Activated CD8-positive, alpha-beta T cell treated with anti-CD3 and anti-CD28 coated beads for 36 hours (primary cell): ENCODE measurements at places on chromosomes 4 and X. TPM values are rescaled to one million over a fixed set of nuclear protein-coding genes. Genes with fewer than 3 reads are reported as not detected.

The FAM149A gene
- 0.52 TPM for total RNA-seq

The C4orf33 gene
- total RNA-seq = 15.6 TPM

The PWWP3B gene
- total RNA-seq = not detected

The TMEM271 gene
- not detected for total RNA-seq

The CDX4 gene
- not detected for total RNA-seq

The SSX4B gene
- total RNA-seq = not detected

DNA sequence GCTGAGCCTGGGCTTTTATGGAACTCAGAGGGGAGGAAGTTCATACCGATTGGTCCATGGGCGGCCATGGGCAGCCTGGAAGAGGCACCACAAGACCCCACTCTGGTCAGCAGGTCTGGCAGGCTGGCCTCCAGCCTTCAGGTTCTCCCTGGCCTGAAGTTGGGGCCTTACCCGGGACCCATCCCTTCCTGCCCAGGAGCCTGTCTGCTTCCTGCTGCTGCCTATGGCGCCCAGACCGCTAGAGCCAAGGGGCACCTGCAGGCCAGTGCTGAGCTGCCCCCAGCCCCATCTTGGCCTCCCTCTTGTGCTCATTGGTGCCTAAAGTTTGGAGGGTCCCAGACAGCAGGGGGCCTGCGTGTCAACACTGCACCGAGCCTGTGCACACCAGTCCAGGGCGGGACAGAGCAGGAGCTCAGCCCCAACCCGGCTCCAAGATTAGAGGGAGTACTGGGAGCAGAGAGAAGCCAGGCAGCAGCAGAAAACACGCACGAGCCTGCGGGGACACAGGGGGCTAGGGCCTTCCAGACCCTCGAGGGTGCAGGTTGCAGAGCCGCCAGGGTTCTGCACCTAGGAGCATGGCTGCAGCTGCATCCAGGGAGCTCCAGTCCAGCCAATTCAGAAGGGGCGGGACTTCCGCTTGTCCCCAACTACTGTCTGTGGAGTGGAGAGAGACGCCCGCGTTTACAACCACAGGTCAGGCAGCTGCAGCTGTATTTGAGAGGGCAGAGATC, 30.7 kb upstream of the ZNF280C start:
- no peaks in the 10 kb centered on the region for H3K36me3 ChIP-seq
- DNase-seq = no peak
- H3K27ac ChIP-seq = no peak overlapping the region
- H3K4me1 ChIP-seq = no peaks in the 10 kb centered on the region
- no peak overlapping the region for H3K4me3 ChIP-seq
- no peaks in the 10 kb centered on the region for H3K27me3 ChIP-seq

DNA sequence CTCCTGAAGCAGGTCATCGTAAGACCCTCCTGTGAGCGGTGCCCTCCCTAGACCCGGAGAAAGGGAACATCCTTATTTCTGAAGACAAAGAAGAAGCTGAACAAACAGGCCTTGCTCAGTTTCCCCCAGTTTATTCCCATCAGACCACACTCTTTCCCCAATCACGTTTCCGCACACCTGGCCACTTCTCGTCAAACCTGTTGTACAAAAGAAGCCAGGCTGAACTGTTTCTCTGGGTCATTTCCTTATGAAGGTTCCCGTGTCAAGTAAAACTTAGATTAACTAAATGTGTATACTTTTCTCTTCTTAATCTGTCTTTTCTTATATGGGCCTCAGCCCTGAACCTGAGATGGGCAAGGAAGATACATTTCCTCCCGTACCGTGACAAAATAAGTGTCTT, 111.6 kb upstream of the ENPP6 start:
- no peaks in the 10 kb centered on the region for H3K36me3 ChIP-seq
- no peaks in the 10 kb centered on the region for H3K27me3 ChIP-seq

DNA sequence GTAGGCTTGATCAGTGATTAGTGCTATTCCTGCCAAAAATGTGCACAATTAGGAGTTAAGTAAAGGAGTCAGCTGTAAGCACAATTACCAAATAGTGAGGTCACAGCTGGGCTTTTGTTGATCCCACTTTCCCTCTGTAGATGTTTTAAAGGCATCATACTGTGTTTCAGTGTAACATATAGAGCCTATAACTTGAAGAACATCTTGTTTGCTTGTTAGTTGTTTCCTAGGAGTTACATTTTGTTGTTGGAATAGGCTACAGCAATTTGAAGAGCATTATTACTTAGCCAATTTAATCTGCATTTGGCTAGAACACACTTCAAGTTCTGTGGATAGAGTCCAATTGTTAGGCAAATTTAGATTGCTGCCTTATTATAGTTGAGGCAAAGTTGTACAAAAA, 210.7 kb upstream of the MAD2L1 start:
- no peaks in the 10 kb centered on the region for H3K4me1 ChIP-seq
- peaks cover 5% of the 10 kb centered on the region for H3K27me3 ChIP-seq
- no peak overlapping the region for H3K27ac ChIP-seq
- H3K4me3 ChIP-seq = no peak overlapping the region
- H3K36me3 ChIP-seq = no peaks in the 10 kb centered on the region

DNA sequence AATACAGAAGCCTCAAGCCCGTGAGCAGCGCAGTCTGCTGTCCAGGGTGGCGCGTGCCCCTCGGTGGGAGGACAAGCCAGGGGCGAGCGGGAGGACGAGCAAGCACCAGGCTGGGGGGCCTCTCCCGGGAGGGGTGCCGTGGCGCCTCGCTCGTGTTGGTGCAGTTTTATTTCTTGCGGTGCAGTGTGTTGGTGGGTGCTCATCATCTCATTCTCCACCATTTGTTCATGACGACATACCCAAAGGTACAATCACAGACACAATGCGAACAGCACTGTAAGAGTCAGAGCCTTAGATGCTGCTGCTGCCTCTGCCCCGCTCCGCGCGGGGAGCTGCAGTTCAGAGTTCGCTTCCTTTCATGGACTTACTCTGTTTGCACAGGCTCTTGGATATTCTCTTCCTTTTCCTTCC, 30.3 kb downstream of the RGS12 start:
- no peaks in the 10 kb centered on the region for H3K4me1 ChIP-seq
- no peak overlapping the region for H3K4me3 ChIP-seq
- no peak for DNase-seq
- no peak overlapping the region for H3K27ac ChIP-seq

GRCh38 chr4:183738081-183738673, 79.1 kb downstream of the TRAPPC11 start:
- no peak overlapping the region for H3K27ac ChIP-seq
- no peak for DNase-seq
- H3K4me3 ChIP-seq = no peak overlapping the region
- H3K36me3 ChIP-seq = no peaks in the 10 kb centered on the region

DNA sequence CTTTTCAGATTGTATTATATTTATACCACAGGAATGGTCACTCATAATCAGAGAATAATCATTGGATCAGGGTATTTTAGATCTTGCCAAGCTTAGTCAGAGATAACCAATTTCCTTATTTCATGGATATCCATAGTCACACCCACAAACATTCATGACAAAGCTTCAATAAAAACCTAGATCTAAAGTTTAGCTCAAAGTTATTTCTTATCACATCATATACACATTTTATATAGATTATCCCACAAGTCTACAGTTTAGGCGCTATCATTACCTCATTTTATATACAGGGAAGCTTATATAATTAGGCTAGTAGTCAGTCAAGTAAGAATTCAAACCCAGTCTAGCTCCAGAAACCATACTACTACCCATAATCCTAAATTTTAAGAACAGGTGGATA, 82.3 kb downstream of the SLC10A7 start:
- no peaks in the 10 kb centered on the region for H3K27me3 ChIP-seq
- H3K27ac ChIP-seq = no peak overlapping the region
- peaks cover 1% of the 10 kb centered on the region for H3K36me3 ChIP-seq
- DNase-seq = no peak
- H3K4me3 ChIP-seq = no peak overlapping the region

- H3K27ac ChIP-seq = no peak overlapping the region
- H3K4me3 ChIP-seq = no peak overlapping the region
- no peaks in the 10 kb centered on the region for H3K36me3 ChIP-seq
- DNase-seq = no peak
- H3K4me1 ChIP-seq = no peaks in the 10 kb centered on the region
- no peaks in the 10 kb centered on the region for H3K27me3 ChIP-seq
Measured at GRCh38 chr4:61740886-61741285, 540.8 kb downstream of the ADGRL3 start.

- H3K4me3 ChIP-seq = no peak overlapping the region
- no peaks in the 10 kb centered on the region for H3K4me1 ChIP-seq
- no peak overlapping the region for H3K27ac ChIP-seq
- no peak for DNase-seq
- no peaks in the 10 kb centered on the region for H3K36me3 ChIP-seq
- H3K27me3 ChIP-seq = no peaks in the 10 kb centered on the region
Measured at GRCh38 chr4:170716868-170717267, 627.1 kb upstream of the AADAT start.

GRCh38 chr4:110510277-110510676, 34.3 kb downstream of the ENPEP start:
- H3K36me3 ChIP-seq = no peaks in the 10 kb centered on the region
- H3K4me1 ChIP-seq = peaks cover 4% of the 10 kb centered on the region
- no peak overlapping the region for H3K27ac ChIP-seq
- peaks cover 1% of the 10 kb centered on the region for H3K27me3 ChIP-seq
- no peak overlapping the region for H3K4me3 ChIP-seq

DNA sequence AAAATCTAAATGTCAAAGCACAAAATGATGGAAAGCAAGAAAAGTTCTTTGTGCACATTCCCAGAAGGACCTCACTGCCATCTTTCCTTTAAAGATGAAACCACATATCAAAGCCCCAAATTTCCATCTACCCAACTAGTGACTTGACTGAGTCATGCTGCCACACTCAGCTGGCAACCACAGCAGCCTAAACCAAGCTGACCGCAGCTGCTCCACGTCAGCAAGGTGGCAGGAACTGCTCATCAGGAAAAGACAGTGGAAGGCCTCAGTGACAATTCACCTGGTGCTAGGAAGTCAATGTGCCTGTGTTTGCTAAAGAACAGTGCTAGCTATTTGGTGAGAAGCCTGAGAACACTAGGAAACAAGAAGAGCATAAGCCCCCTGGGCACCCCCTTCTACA, 26.1 kb downstream of the ACOX3 start:
- H3K4me3 ChIP-seq = no peak overlapping the region
- DNase-seq = peak; percentile 63
- H3K4me1 ChIP-seq = peaks cover 27% of the 10 kb centered on the region
- no peaks in the 10 kb centered on the region for H3K27me3 ChIP-seq
- H3K27ac ChIP-seq = peak overlapping the region; percentile 76

- no peaks in the 10 kb centered on the region for H3K36me3 ChIP-seq
- peaks cover 31% of the 10 kb centered on the region for H3K27me3 ChIP-seq
- H3K4me3 ChIP-seq = no peak overlapping the region
- no peak for DNase-seq
- H3K4me1 ChIP-seq = no peaks in the 10 kb centered on the region
Measured at GRCh38 chr4:9769321-9769720, 12.1 kb upstream of the DRD5 start.

DNA sequence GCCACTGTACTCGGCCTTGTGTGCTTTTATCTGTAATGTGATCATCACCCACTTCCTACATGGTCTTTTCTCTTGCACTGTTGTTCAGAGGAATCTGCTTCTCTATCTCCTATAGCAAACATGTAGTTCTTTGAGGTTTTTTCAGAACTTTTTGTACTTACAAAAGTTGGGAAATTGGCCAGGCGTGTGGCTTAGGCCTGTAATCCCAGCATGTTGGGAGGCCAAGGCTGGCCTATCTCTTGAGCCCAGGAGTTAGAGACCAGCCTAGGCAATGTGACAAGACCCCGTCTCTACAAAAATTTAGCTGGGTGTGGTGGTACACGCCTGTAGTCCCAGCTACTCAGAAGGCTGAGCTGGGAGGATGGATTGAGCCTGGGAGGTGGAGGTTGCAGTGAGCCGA, 30.4 kb downstream of the TAF1 start:
- H3K4me3 ChIP-seq = no peak overlapping the region
- H3K27me3 ChIP-seq = no peaks in the 10 kb centered on the region
- peaks cover 2% of the 10 kb centered on the region for H3K4me1 ChIP-seq
- H3K27ac ChIP-seq = no peak overlapping the region
- no peak for DNase-seq

GRCh38 chr4:105714071-105714521, 5.5 kb downstream of the GSTCD start:
- H3K4me3 ChIP-seq = no peak overlapping the region
- no peaks in the 10 kb centered on the region for H3K27me3 ChIP-seq
- no peaks in the 10 kb centered on the region for H3K36me3 ChIP-seq
- DNase-seq = no peak
- peaks cover 3% of the 10 kb centered on the region for H3K4me1 ChIP-seq
- no peak overlapping the region for H3K27ac ChIP-seq

DNA sequence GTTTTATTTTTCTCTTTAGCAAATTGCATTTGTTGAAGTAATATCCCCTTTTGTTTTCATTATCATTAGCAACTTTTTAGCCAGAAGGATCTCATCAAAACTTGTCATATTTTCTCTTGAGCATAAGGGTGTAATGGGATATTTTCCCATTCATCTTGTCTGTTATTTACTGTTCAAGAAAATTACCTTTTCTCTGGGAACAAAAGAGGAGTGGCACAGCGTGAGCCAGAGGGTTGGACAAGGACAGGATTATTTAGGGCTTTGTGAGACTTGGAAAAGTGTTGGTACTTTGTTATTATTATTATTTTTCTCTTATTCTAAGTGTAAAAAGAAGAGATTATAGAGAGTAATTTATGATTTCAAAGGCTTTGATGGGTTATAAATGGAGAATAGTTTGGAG, 135.9 kb downstream of the PRKX start:
- no peak for DNase-seq
- no peak overlapping the region for H3K27ac ChIP-seq

- no peak overlapping the region for H3K27ac ChIP-seq
- no peak overlapping the region for H3K4me3 ChIP-seq
- DNase-seq = no peak
- H3K27me3 ChIP-seq = peaks cover 14% of the 10 kb centered on the region
Measured at GRCh38 chrX:9862525-9862924, 76.3 kb downstream of the SHROOM2 start.

DNA sequence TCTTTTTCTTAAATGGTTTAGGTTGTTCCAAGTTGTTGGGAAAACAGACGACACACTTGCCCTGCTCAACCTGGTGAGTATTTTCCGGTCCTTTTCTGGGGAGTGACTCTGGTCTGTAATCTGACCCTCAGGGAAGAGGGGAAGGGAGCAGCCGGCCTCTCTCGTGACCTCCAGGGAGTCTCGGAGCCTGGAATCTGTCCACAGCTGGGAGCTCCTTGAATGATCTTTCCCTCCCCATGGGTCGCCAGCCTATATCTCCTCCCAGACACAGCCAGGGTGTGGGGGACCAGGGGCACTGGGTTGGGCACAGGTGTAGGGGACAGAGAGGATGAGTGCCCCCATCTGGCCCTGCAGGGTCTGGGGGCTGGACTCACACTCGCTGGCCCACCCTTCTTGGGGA, 18.9 kb downstream of the TMEM175 start:
- no peak for DNase-seq
- no peaks in the 10 kb centered on the region for H3K27me3 ChIP-seq
- no peak overlapping the region for H3K27ac ChIP-seq

- no peaks in the 10 kb centered on the region for H3K36me3 ChIP-seq
- no peak overlapping the region for H3K27ac ChIP-seq
- H3K4me3 ChIP-seq = no peak overlapping the region
- no peaks in the 10 kb centered on the region for H3K4me1 ChIP-seq
Measured at GRCh38 chr4:56206258-56206657, 181.0 kb downstream of the AASDH start.
